Head of caudate nucleus (tissue), 42 donors: ENCODE measurements at places on chromosomes 7 and 10.

DNA sequence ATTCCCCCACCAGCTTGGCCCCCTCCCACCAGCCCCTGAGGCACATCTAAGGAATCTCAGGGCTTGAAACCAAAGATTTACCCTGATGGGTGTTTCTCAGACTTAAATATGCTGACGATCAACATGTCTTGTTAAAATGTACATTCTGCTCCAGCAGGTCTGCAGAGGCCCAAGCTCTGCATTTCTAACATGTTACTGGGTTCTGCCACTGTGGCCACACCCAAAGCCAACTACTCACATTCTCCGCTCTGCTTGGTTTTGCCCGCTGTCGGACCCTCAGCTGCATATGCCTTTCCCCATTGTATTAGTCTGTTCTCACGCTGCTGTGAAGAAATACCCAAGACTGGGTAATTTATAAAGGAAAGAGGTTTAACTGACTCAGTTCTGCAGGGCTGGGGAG lies 8.9 kb downstream of the PIP4K2A start:
- no peak for DNase-seq

DNA sequence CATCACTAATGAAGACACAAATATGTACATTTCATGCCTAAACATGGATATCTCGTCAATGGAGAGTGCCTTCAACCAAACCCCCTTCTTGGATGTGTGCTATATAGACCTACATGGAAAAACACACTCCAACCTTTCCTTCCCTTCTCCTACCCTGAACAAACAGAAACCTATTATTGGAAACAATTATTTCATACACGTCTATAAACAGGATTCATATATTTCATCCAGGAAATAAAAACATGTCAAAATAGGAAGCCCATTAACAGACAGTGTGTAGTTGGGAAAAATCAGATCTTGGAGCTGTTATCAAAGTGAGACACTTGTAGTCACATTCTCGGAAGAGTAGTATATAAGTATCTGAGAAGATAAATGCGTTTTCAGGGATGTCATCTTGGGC lies 81.1 kb downstream of the NRP1 start:
- no peak for DNase-seq

DNA sequence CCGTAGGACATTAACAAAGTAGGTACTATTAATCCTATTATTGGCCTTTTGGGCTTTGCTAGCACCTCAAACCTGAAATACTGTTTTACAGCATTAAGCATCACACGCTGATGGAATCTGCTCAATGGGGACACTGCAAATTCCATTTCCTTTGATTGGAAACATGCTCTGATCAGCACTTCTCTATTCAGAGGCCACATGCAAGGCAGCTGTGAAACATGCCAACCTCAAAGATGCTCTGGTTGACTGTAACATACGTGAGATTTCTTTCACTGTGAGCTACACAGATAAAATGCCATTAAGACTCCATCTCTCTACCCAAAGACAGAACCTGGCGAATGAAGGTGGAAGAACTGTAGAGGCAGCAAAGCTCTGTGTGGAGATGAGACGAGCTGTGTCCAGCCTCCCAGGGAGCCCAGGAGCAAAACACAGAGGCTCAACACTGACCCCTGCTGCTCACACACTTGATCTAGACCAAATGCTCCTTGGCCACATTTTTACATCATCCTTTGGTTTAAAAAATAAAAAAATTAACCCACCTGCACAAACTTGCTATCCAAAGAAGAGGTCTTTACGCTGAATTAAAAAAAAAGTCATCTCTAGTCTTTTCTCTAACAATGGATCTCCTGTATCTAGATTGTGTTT lies 8.0 kb downstream of the RSU1 start:
- DNase-seq = no peak

- DNase-seq = no peak
Measured at GRCh38 chr7:43292384-43292783, 179.9 kb downstream of the HECW1 start.

DNA sequence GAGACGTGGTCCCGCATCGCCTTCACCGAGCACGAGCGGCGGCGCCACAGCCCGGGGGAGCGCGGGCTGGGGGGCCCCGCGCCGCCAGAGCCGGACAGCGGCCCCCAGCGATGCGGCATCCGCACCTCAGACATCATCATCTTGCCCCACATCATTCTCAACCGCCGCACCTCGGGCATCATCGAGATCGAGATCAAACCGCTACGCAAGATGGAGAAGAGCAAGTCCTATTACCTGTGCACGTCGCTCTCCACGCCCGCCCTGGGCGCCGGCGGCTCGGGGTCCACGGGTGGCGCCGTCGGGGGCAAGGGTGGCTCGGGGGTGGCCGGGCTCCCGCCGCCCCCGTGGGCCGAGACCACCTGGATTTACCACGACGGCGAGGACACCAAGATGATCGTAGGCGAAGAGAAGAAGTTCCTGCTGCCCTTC lies 737 bp downstream of the CNNM2 start:
- no peak for DNase-seq
